ENCODE measurements at places on chromosomes 3 and 15.
A peak's percentile ranks its signal among the peaks of the same experiment; 100 is the strongest.

- no peak for DNase-seq
These were observed 31.5 kb downstream of the MRPS11 start for GRCh38 chr15:88498996-88499395.

GRCh38 chr3:8975081-8976020, 12.1 kb upstream of the RAD18 start:
- DNase-seq, result no peak

GRCh38 chr3:176766862-176767261, 430.4 kb downstream of the TBL1XR1 start:
- no peak for DNase-seq

GRCh38 chr3:123749711-123750110, 134.4 kb downstream of the MYLK start:
- DNase-seq, result peak; percentile 95

GRCh38 chr3:128767094-128767750, 41.2 kb downstream of the RAB7A start:
- DNase-seq, result peak; percentile 16

GRCh38 chr3:102415553-102415952, 19.3 kb upstream of the ZPLD1 start:
- DNase-seq, result no peak

DNA sequence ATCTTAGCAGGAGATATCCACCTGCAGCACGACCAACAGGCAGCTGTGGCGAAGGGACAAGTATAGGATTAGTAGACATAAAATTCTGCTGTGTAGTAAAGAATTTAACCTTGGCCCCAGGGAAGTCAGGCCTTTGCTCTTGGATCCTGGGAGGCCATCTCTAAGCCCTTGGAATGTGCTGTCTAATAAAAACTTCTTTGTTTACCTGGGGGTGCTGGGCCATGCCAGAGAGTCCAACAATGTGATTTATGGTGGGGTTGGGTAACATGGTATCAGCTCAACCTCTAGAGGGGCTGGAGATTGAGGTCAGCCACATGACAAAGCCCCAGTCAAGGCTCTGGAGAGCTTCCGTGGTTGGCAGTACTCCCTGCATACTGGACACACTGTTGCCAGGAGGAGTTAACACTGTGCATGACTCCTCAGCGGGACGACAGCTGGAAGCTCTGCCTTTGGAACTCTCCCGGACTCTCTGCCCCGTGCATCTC, 52.4 kb downstream of the HEG1 start:
- DNase-seq, result peak; percentile 53

- peak; percentile 85 for DNase-seq
These were observed 71.3 kb upstream of the THSD4 start for GRCh38 chr15:71044006-71044405.

DNA sequence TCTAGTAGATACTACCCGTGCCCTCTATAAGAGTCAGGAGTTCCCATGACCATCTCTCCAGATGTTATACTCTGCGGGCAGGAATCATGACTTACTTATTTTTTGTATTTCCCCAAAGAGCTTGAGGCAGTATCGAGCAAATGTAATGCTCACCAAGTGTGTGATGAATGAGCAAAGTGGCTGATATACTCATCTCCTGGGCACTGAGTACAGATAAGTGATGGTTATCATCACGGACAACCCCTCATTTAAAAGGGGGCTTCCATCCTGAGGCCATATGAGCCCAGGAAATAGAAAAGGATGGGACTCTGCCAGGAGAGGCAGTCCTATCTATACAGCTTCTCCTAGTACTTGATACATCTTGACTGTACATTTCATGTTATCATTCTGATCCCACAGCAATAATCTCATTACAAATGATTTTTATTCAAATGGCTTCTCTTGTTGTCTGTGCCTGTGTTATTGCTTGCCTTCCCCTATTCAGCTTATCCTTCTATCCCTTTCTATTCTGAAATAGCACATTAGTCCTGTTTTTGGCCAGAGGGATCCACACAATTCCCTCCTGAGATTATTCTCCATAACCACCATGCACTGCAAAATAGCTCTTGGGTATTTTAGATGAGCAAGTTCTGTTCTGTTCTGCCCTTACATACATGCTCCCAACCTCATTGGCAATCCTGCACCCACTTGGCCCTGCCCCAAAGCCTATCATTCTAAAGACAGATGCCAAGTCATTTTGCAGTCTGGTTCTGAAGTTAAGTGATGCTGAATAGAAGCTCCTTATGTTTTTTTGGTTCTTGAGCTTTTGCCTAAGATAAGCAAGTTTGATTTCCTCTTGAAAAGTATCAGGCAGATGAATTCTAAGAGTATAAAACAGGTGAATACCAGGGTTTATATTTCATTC, 48.0 kb upstream of the MRPL3 start:
- DNase-seq, result no peak

DNA sequence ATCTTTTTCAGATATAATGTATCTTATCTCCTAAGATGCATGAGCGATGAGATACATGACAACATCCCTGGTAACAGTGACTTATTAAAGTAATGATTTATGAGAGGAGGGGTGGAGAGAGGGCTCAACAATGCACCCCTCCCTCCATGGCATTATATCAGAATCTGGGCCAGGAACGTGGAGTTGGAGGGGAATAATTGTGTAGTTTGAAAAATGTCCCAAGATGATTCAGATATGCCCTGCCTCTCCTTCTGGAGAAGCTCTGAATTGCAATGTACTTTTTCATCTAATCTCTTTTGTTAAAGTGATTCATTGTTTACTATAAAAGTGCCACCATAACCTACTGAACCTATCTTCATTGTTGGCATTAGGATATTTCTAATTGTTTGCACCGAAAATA, 86.5 kb downstream of the FRMD4B start:
- DNase-seq, result no peak

DNA sequence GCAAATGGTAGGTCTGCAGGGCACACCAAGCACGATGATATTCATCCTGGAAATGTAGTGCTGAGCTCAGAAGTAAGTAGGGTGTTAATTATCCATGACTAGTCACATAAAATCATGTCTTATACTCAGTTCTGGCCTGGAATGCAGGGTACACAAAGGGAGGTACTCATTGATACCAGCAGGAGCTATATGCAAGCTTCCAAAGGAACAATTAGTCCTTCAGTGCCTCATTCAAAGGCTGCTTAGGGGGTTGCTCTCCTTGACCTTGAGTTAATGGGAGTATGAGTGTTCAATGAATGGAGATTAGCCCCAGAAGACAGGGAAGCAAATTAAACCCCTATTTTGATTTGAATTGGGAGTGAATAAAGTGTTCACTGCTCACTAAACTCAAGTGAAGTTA, 38.3 kb downstream of the CNTN6 start:
- DNase-seq, result no peak

- DNase-seq, result no peak
These were observed 17.3 kb upstream of the SOX14 start for GRCh38 chr3:137746808-137747207.

DNA sequence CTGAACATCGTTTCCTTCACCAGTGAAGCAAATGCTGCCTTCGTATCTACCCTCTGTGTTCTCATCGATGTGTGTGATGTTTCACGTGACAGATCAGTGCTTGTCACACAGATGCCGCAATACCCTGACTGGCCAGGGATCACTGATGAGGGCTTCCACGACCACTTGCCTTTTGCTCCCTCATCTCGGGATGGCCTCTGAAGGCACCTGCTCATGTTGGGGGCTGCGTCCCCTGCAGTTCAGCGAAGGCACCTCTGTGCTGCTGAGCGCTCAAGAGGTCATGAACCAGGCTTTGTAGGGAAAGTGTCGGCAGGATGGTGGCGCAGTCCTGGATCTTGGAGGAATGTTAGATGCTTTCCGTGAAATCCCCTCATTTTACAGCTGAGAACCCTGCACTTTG, 79.2 kb upstream of the KLF13 start:
- DNase-seq, result no peak

DNA sequence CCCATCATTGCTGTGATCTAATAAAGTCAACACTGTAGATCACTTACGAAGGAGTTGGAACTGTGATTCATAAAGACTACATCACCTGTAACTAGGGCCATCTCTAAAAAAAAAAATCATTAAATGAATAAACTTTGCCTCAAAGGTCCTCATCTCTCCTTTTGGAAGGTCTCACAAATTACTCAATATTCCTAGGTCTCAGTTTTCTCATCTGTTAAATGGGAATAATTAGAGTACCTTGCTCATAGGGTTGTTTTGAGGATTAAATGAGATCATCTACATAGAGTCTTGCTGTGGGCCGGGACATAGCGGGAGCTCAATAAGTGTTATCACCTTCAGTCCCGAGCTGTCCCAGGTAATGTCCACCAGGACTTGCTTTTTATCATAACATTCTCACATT, 335.1 kb upstream of the PROK2 start:
- no peak for DNase-seq

DNA sequence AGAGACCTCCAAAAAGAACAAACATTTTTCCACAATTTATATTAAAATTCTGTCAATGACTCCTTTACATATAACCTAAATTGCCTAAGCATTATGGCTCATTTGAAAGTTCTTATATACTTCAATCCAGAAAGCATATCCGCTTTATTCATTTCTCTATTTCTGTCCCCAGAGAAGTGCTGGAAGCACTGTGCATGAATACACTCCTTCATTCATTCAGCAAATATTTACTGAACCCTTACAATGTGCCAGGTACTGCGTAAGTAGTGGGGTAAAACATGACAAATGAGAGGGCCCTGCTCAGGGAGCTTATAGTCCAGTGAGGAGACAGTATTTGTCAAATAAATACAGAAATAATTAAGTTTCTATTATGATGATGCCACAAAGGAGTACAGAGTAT, 3.3 kb downstream of the PDCD10 start:
- no peak for DNase-seq

- DNase-seq, result peak; percentile 1
These were observed 447.2 kb upstream of the CCDC54 start for GRCh38 chr3:106930086-106930485.

DNA sequence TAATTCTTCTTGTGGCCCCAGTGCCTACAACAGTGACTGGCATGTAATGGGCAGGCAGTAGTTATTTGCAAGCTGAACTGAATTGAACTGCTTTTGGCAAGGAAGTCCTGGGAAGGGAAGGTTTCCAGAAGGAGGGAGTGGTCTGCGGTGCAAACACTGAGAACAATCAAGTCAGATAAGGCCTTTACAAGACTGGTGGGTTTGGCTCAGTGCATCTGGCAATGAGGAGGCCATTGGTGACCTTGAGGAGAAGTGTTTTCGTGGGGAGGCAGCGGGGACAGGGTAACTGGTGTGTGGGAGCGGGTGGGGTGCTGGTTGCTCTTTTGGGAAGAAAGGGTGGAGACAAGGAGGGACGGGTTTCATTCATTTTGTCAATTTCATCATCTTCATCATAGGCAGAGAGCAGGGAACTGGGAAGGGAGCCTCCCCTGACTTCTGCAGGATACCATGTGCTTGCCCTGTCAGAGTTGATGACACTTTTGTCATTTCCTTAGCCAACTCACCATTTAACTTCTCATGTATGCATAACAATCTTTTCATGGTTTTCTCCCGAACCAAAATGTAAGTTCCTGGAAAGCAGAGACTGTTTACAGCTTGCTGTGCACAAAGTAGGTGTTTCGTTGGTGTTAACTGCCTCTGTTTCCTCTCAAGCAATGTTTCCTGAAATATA, 8.4 kb upstream of the EHD4 start:
- no peak for DNase-seq

DNA sequence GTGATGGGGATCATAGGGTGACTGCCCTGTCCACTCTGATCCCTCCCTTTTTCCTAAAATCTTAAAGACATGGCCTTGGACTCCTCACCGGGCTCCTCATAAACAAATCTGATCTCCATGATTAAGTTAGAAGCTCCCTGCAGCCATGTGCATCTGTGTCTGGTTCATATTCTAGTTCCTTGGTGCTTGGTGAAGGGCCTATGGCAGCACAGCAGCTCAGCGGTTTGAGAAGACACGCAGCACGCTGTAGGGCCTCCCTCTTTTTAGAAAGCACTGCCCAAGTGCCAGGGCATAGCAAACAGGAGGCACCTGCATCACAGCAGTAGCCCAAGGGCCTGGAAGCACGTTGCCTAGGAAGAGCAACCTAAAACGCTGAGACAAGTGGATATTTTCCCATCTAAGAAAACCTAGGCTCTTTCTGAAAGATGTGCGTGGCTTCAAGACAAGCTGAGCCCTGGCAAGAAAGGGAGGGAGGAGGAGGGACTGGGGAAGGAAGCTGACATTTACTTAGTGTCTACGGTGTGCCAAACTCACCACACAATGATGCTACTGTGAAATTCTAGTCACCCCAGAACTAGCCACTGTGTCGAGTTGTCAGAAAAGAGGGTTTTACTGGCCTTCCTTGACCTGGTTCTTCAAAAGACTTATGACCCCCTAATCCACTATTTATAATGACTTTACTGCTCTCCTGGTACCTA, 14.9 kb upstream of the ULK3 start:
- DNase-seq, result no peak

GRCh38 chr15:56628893-56629532, 104.3 kb downstream of the ZNF280D start:
- DNase-seq, result no peak

DNA sequence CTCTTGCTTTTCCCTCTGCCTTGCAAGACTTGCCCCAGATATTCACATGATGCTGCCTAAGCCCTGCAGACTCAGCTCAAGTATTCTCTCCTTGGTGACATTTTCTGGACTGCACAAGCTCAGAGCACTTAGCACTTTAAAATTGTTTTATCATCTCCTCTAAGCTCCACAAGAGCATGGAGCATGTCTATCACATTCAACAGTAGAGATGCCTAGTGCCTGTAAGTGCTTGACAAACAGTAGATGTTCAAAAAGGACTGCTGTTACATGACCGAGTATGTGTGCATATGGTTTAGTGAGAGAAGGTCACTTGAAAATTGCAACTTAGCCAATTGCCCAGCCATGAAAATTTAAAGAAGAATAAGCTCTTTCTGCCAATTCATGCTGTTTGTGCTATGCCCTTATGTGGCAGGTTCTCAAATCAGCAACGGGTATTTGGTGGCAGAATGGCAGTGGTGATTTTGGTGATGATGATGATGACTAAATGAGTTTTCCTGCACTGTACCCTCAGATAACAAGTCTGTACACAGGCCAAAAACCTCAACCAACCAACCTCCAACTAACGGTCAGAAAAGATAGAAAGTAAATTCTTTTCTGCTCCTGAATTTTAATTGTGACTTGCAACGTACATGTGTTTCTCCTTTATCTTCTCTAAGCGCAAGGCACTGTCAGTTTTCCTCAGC, 647.2 kb upstream of the UBE2E2 start:
- no peak for DNase-seq

GRCh38 chr3:132974097-132974496, 64.1 kb upstream of the TMEM108 start:
- no peak for DNase-seq

DNA sequence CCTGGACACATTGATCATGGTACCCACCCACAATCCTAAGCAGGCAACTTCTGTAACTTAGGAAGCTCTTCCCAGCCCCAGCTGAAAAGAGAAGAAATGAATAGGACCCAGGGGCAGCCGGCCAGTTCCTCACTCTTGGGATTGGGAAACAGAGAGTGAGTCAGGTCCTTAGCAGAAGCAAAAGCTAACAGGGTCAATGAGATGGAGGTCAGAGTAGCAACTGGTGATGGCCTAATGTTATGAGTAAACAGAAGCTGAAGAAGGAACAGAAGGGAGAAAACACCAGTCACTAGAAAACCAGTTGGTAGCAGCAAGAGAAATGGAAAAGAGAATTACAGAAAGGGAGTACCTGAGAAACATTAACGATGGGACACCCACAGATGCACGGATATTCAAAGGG, 20.0 kb downstream of the RIOX2 start:
- DNase-seq, result no peak

- DNase-seq, result no peak
These were observed 2.3 kb upstream of the SOX14 start for GRCh38 chr3:137761563-137762503.

Measured in fibroblast of upper back skin (primary cell).